ENCODE measurements at places on chromosomes 3 and 15.

- peak; percentile 58 for DNase-seq
These were observed 34.8 kb downstream of the COMMD2 start for GRCh38 chr3:149717391-149718056.

DNA sequence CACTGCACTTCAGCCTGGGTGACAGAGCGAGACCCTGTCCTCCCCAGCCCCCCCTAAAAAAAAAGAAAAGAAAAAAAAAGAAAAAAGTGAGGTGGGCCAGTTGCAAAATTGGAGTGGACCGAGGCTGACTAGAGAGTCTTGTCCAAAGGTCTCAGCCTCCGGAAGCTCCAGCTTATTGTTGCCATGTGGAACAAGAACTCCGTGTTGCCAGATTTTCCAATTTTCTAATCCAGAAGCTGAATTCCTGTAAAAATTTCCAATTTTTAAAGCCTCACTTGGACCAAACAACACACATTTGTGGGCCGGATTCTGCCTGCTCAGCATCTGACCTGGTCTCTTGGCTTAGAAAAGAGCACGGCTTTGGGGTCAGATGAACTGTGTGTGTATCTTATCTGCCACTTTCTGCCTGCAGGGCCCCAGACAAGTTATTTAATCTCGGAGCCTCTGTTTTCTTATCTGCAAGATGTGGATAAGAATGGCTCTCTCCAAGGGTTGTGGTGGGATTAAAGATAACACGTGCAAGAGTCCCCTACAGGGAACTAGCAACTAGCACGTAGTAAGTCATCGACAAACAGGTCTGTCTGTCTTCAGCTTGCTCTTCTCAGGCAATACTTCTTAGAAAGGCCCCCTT, 73.7 kb upstream of the TLE3 start:
- no peak for DNase-seq

- DNase-seq = peak; percentile 55
These were observed 61.9 kb downstream of the TM4SF4 start for GRCh38 chr3:149536429-149536828.

DNA sequence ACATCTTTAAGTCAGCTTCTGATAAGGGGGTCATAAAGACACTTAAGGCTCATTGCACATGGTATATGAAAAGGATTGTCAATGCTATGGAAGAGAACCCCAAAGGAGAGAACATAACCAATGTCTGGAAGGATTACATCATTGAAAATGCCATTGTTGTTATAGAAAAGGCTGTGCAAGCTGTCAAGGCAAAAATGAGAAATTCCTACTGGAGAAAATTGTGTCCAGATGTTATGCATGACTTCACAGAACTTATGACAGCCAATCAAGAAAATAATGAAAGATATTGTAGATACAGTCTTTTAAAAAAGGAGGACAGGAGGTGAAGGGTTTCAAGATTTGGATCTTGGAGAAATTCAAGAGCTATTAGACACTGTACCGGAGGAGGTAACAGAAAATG, 96.3 kb upstream of the MBNL1 start:
- DNase-seq = no peak

- DNase-seq = peak; percentile 92
These were observed 38.0 kb upstream of the COPB2 start for GRCh38 chr3:139427283-139428060.

- no peak for DNase-seq
These were observed 23.0 kb downstream of the UBP1 start for GRCh38 chr3:33417066-33417673.

All from NCI-H2081 (cell line).